T-helper 1 cell (primary cell): ENCODE measurements at places on chromosomes 1 and 21.

DNA sequence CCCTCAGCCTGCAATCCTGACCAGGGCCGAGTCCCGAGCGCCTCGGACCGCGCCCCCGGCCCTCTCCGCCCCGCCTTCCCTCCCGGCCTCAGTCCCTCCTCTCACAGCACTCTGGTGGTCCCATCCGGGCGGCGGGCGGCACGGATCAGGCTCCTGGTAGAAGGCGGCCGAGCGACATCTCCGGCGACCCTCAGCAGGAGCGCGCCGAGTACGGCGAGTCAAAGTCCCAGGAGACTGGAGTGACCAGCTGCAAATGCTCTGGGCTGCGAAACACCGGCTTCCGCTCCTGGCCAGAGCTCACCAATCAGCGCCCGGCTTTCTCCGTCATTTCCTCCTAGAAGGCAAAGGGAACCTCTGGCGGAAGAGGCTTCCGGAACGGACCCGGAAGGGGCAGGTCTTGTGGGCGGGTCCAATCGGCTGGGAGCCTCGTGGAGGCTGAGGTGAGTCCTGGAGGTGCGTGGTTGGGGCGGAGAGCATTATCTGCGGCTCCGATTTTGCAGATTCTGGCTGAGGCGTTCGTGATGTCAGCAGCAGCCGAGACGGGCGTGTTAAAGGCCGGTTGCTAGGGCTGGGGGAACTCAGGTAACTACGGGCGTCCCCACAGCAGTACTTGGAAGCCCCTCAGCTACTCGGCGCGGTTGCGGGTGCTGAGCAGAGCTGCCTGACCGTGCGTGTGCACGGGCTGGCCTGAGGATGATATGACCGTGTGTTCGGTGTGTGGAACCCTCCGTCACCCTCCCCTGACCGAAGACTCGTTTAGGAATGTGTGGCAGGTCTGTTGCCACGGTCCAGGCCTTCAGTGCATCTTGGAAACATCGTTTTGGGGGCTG lies at the start of the genes GDAP2 and WDR3:
TSS of gene GDAP2 (minus strand) at position 279 of the 830 bp plus-strand sequence. CDS start 9,264 bp downstream, outside the sequence.
TSS of gene WDR3 (plus strand) at position 397 of the 830 bp plus-strand sequence. CDS start 3,581 bp downstream, outside the sequence.
- DNase-seq, result peak; percentile 97

GRCh38 chr1:107262467-107263286 lies 121.8 kb downstream of the NTNG1 start:
- DNase-seq, result no peak

GRCh38 chr1:234926559-234927311 lies 201.9 kb downstream of the TOMM20 start:
- DNase-seq, result no peak

GRCh38 chr21:39726133-39726532 lies 18.9 kb upstream of the IGSF5 start:
- DNase-seq, result no peak

DNA sequence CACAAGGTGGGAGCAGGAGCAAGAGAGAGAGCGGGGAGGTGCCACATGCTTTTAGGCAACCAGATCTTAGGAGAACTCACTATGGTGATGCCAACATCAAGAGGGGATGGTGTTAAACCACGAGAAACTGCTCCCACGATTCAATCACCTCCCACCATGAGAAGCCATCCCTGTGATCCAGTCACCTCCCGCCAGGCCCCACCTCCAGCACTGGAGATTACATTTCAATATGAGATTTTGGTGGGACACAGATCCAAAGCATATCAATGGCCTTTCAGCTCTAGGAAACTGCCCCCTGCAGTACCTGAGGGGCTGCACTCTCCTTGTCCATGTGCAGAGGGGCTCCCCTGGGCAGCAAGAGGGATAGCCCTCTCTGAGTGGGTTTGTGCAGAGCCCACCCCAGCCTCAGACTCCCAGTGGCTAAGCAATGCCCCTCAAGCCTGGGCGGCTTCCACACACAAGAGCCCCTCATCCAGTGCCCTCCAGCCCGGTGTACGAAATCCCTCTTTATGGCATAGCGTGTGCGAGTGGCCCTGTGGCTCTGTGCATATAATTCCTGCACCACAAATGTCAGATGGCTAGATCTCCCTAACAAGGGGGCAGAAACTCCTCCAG lies 15.5 kb upstream of the PRDM16 start:
- no peak for DNase-seq

- DNase-seq, result no peak
These were observed 45.4 kb upstream of the WASF2 start for GRCh38 chr1:27535386-27535785.

DNA sequence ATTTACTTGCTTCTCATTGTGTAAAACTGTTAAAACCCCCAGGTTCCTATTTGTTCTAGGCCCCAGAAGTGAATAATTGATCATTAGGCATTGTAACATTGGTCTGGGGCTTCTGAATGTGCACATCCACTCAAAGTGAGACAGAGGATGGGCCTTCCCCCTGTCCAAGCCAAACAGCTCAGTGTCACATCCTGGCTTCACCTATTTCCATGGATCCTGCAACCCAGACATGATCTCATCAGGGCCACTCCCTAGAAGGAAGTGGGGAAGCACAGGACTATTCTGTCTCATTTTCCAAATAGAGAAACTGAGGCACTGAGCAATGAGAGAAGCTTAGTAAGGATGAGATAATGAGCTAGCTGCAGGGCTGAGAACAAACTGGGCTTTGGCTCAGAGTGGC lies 47.4 kb upstream of the TSPAN2 start:
- DNase-seq, result no peak

- no peak for DNase-seq
These were observed 40.1 kb upstream of the RD3 start for GRCh38 chr1:211532088-211532444.

DNA sequence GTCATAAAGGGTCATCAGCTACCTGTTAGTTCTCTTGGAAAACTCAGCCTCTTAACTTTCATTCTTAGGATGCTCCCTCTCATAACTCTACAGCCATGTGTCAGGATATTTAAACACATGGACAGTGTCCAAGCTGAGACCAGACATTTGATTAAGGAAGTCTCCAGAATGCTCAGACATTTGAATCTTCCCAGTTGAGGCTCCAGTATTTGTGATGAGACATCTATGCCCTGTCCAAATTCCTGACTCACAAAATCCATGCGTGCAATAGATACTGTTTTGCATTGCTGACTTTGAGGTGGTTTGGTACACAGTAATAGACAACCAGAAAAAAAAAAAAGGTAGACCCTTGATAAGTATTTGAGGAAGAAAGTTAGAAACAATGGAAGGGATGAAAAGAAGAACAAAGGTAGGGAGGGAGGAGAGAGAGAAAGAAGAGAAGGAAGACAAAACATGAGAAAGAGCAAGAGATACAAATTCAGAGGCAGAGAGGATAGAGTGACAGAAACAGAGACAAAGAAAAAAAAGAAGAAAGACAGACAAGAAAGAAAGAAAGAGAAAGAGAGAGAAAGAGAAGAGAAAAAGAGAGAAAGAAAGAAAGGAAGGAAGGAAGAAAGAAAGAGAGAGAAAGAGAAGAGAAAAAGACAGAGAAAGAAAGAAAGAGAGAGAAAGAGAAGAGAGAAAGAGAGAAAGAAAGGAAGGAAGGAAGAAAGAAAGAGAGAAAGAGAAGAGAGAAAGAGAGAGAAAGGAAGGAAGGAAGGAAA lies 275.5 kb upstream of the PRMT6 start:
- DNase-seq, result no peak

GRCh38 chr1:150887018-150887417 lies at the start of gene CTXND2:
CTXND2 (plus strand) TSS chr1:150887136; CDS start chr1:150912315, 25,179 bp downstream.
- DNase-seq, result no peak

- no peak for DNase-seq
These were observed 6.2 kb upstream of the C1orf74 start for GRCh38 chr1:209790286-209791193.

DNA sequence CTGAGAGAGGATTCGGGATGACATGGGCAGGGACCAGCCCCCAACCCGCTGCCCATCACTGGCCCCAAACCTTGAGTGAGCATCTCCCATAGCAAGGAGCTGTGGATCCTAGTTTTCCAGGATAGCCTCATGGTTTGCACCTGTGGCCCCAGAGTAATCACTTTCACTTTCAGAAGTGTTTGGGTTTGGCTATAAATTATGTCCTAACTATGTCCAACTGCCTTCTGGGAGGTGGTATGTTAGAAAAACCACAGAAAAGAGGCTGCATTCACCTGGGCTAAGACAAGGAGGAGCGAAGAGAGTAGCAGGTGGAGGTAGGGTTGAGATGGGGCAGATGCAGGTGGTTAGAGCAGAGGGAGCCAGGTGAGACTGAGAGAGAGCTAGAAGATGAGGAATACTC lies 19.4 kb upstream of the CLIC6 start:
- DNase-seq, result no peak

- no peak for DNase-seq
These were observed 4.2 kb downstream of the OR2T1 start for GRCh38 chr1:248406721-248407692.

DNA sequence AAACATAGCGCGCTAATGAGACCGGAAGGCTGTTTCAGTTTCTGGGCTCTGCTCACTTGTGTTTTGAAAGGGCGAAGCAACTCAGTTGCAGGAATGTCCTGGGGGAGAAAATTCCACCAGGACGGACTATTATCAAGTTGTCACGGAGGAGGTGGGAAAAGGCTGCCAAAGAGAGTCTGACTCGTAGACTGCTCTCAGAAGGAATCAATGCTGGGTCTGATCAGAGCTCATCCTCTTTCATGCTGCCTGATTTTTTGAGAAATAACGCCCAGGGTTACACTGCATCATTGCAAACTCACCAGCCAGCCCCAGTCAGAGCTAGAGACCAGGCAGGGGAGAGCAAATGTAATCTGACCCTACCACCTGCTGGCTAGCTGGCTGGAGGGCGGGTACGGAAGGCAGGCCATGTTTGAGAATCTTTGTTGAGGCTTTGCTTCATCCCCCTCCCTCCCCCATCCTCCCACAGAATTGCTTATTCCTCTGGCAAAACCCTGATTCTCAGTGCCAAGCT lies 36.4 kb upstream of the BCL9 start:
- no peak for DNase-seq

- no peak for DNase-seq
These were observed 73.2 kb downstream of the GRIK3 start for GRCh38 chr1:36961062-36961615.

- DNase-seq, result no peak
These were observed 41.2 kb upstream of the TDRD10 start for GRCh38 chr1:154460695-154461260.

GRCh38 chr1:32536764-32537163 lies 2.5 kb upstream of the ZBTB8A start:
- DNase-seq, result no peak

GRCh38 chr21:42160765-42161164 lies 58.2 kb upstream of the ABCG1 start:
- DNase-seq, result no peak

DNA sequence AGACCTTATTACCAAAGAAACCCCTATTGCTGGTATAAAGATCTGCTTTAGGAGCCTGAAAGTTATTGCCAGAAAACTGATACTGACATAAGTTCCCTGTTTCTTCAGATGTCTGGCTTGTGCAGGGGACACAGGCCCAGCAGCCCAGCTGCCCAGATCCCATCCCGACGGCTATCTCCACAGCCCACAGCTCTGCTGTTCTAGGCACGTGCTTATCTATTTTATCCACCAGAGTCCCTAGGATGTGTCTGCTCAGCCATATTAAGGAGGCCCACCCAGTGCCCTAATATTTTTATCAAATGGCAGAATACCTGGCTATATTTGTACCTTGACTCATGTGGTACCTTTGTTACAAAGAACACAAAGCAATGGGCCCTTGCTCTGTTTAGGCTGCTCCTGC lies 58.9 kb downstream of the DDX20 start:
- no peak for DNase-seq

- DNase-seq, result peak; percentile 51
These were observed 953 bp downstream of the TRIM46 start for GRCh38 chr1:155174324-155175280.

- DNase-seq, result no peak
These were observed 22.5 kb downstream of the KIF26B start for GRCh38 chr1:245177071-245177900.

DNA sequence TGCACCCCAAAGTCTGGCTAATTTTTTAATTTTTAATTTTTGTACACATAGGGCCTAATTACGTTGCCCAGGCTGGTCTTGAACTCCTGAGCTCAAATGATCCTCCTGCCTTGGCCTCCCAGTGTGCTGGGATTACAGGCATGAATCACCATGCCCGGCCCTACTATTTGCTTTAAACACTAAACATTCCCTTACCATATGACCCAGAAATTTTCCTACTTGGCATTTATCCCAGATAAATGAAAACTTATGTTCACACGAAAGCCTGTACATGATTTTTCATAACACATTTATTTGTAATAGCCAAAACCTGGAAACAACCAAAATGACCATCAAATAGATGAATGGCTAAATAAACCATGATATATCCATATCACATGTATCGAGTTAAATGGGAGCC lies 35.8 kb downstream of the NDUFS5 start:
- DNase-seq, result no peak

DNA sequence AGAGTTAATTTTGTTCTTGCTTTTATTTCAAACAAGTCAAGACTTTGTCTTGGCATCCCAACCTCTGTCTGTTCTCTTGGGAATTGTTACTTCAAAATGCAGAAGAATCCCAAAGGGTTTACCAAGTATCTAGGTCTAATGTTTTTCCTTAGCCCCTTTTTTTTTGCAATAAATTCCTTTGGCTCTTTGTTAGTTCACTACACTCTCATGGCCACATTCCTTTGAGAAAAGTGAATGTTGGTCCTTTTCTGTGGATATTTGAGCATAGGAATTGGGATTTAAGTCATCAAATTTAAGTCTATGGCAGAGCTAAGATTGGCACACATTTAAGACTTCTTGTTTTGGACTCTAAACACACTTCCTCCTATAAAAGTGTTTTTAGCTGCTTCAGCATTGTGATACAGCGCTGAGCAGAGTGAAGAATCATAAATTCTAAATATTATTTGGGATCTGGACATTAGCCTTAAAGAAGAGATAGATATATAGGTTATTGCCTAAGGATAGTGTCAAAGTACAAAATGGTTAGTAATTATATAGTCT lies 1.9 kb downstream of the BTF3L4 start:
- no peak for DNase-seq
